ENCODE measurements at places on chromosomes 7 and 10.

DNA sequence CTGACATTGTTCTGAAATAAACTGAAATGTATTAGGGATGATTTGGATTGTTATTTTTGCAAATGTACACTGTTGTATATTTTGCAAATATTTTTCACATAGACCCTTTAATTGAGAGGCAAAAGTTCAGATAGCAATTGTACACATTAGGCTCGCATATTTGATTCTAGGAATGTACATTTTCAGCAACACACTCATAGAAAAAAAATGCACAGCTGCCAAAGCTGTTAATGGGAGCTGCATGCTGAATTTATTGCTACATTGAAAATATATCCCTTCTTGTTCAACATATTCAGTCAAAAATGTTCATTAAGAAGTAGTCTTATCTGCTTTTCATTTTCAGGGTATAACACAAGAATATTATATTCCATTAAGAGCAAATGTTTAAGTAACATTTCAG is 512.9 kb downstream of the ATRNL1 start:
- DNase-seq: no peak

GRCh38 chr10:86062647-86063145 is 303.9 kb downstream of the GRID1 start:
- DNase-seq: no peak

GRCh38 chr10:80196270-80196949 is 8.9 kb downstream of the ANXA11 start:
- DNase-seq: peak; percentile 48

DNA sequence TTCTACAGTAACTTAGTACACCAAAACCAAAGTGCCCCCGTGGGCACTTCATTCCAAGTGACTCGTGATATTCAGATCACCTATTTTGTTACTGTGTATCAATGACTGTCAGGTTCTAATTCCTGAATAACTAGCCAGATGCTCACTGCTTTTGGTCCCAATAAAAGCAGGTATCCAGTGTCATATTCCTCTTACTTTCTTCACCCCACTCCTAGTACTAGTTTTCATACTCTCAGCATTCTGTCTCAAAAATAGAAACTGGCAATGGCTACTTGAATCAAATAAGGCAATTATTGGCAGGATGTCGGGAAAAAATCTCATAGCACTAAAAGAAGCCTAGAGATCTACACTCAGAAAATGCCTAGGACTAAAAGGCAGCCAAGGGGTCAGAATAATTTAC is 84.6 kb downstream of the ZNF467 start:
- DNase-seq: no peak

- DNase-seq: no peak
These were observed 9.1 kb upstream of the PRKAR2B start for GRCh38 chr7:107035446-107035845.

DNA sequence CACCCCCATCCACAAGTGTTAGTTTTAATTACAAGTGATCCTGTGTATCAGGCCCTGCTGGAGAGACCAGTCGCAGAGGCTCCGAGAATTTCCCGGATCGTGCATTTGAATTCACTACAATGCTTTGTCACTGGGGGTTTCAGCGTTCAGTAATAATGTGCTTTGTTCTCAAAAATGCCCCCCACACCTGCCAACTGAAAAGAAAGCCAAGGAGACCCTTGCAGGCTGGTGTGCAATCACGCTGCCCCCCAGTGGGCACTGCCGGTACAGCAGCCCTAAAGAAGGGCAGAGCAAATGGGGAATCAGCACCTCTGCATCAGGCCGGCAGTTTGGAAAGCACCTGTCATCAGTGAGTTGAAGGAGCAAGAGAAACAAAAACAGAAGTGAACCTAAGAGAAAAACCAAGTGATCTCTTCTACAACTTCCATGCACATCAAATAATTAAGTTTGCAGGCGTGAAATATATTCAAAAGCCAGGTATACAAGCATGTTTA is 177.6 kb downstream of the PARD3 start:
- peak; percentile 46 for DNase-seq

DNA sequence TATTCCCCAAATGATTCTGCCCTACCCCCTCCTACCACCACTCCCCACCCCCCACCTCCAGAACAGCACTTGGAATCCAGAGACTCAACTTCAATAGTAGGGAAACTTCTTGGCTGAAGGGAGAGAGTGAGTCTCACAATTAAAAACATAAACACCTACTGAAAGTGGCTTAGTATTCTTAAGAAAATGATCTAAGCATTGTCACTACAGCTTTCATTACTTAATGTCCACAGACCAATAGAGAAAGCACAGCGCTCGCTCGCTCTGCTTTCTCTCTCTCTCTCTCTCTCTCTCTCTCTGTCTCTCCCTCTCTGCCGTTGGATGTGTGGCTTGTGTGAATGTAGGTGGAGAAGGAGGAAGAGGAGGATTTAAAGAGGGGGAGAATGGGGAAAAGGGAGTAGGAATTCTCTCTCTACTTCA is 1.5 kb upstream of the SEMA3A start:
- no peak for DNase-seq

- DNase-seq: no peak
These were observed 104.9 kb downstream of the KMT2E start for GRCh38 chr7:105118612-105119600.

DNA sequence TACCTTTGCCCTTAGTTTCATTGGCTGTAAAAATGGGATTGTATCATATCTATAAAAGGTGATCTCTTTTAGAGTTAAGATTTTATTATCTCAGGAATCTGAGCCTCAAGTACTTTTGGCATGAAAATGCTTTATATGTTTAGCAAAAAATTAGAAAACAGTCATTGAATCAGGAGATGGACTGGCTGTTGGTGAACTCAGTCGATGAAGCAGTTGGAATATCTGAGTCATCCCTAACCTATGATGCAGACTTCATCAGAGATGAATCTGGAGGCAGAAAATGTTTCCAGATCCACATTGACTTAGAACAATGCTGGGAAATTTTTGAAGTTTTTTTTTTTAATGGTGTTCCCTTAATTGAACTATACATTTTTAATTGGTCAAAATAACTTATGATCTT is 228.5 kb downstream of the SLC25A13 start:
- no peak for DNase-seq

DNA sequence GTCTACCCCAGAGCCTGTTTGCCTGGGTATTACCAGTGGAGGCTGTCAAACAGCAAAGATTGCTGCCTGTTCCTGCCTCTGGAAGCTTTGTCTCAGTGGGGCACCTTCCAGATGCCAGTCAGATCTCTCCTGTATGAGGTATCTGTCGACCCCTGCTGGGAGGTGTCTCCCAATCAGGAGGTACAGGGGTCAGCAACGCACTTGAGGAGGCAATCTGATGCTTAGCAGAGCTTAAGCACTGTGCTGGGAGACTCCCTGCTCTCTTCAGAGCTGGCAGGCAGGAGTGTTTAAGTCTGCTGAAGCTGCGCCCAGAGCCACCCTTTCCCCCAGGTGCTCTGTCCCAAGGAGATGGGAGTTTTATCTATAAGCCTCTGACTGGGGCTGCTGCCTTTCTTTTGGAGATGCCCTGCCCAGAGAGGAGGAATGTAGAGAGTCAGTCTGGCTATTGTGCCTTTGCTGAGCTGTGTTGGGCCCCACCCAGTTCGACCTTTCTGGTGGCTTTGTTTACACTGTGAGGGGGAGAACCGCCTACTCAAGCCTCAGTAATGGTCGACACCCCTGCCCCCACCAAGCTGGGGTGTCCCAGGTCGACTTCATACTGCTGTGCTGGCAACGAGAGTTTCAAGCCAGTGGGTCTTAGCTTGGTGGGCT is 62.2 kb downstream of the PPP1R9A start:
- no peak for DNase-seq

DNA sequence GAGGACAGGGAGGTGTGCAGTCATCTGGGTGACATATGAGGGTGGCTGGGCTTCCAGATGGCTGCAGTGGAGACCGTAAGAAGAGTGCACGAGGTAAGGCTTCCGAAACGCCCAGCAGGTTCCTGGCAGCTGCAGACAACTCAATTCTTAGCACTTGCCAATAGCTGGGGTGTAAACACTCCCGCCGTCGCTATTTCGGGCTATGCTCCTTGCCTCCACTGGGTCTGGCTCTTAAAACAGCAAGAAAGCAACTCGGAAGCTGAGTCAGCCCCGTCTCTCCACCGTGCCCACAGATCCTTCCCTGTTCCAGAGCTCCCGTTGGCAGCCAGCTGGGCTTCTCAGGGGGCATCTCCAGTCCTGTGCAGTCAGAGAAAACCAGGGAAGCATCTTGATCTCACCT is 6.1 kb upstream of the PDGFA start:
- no peak for DNase-seq

DNA sequence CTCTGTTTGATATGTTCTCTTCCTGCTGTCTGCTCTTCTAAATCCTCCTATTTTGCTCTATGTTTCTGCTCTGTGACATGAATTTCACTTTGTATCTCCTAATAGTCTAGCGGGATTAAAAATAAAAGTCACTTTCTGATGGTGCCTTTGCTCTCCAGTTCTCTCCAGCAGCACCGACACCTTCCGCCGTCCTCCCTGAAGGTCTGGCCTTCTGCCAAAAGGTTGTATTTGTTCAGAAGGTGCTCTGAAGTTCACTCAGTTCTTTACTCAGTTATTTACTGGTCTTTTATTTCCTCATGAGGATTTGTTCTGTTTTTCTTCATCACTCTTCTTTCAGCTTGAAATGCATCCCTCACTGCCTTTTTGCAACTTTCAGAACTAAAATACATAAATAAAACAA is 11.2 kb upstream of the EPHA1 start:
- DNase-seq: no peak

- no peak for DNase-seq
These were observed 69.5 kb downstream of the HIBADH start for GRCh38 chr7:27593226-27593625.

DNA sequence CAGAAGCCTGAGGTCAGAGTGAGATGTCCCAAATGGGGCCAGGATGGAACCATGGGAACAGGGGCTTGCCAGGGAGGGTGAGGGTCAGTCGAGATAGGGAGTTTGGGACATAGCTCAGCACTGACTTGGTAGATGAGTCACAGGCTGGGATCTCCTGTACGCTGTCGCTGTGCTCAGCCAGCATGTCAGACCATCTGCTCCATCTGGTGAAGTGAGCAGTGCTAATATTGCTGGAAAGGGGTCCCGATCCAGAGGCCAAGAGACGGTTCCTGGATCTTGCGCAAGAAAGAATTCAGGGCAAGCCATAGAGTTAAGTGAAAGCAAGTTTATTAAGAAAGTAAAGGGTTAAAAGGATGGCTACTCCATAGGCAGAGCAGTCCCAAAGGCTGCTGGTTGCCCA is 505.6 kb downstream of the GALNT17 start:
- no peak for DNase-seq

DNA sequence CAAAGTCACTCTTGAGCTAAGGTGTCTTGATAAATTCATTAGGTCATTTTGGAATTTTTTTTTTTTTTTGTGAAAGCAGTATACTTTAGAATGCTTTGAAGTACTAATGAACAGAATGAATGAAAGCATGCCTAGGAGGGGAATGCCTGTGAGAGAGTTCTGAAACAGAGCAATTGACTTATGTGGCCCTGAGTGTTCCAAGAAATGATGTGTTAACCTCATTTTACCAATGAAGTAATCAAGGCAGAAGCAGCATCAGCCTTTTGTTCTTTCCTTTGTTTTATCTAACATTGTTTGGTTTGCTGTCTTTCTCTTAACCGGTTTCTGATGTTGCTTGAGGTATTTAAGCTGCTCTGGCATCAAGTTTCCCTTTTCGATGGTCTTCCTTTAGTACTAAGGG is 154.6 kb upstream of the HGF start:
- no peak for DNase-seq

- DNase-seq: no peak
These were observed 74.6 kb downstream of the WAPL start for GRCh38 chr10:86446987-86447386.

- DNase-seq: no peak
These were observed 167.1 kb upstream of the SMIM30 start for GRCh38 chr7:113285411-113285810.

GRCh38 chr10:49395741-49396665 is at the start of gene DRGX:
Gene DRGX (minus strand): TSS chr10:49396089. CDS start chr10:49395440, 649 bp downstream.
- no peak for DNase-seq

GRCh38 chr7:155728116-155728515 is 83.7 kb downstream of the RBM33 start:
- DNase-seq: no peak

- DNase-seq: no peak
These were observed 78.3 kb upstream of the NRP1 start for GRCh38 chr10:33412653-33413361.

- DNase-seq: no peak
These were observed 125.2 kb downstream of the SLIT1 start for GRCh38 chr10:97060441-97061084.

DNA sequence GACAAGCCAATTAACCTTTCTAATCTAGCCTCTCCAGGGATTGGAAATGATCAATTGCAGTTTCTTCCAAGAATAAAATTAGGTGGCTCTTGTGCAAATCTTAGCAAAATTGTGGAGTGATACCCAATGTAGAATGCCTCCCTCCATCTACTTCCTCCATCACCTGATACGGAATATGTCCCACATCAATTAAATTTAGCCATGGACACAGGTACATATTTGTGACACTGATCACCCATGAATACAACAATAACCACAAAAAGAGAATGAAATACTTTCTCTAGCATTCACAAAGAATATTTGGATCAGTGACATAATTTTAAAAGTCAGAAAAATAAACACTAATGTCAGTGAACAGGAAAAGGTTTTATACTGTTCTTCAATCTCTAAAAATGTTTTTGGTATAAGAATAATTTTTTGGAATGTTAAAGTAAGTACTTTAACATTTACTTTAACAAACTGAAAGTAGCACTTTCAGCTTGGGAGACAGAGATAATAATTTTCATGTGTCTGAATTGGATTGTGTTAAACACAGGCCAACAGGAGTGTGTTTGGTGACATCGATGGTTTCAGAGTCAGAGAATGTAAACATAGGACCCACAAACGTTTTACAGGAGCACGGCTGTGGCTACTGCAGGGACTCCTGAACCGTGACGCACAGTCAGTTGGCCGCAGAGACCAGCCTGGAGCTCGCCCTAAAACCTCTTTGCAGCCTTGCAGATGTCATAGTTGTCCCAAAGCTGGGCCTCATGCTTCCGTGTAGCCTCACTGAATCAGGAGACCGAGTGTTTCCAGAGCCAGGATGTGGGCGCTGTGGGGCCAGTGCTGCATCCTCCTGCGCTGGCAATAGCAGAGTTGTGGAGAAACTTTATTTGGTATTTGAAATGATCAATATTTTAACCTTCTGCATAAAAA is 7.2 kb downstream of the RBM20 start:
- no peak for DNase-seq

GRCh38 chr10:80462981-80463741 is 9.1 kb downstream of the TSPAN14 start:
- no peak for DNase-seq

DNA sequence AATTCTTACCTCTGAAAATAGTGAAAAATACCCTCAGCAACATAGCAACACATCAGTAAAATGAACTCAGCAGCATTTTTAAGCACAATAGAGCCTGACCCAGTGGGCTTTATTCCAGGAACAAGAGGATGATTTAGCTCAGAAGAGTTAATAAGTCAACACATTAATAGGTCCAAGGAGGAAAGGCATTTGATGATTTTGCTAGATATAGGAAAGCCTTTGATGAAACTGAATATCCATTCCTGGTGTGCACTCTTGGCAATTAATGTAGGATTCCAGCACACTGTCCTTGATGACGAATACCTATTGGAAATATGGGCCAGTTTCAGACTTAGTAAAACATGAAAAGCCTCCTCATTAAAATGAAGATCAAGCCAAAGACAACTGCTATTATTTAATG is 42.5 kb downstream of the RASGEF1A start:
- DNase-seq: no peak

GRCh38 chr7:35263396-35263795 is 9.5 kb upstream of the TBX20 start:
- no peak for DNase-seq

- DNase-seq: no peak
These were observed 40.6 kb downstream of the CYP17A1 start for GRCh38 chr10:102796407-102797176.

- no peak for DNase-seq
These were observed 3.2 kb downstream of the VCL start for GRCh38 chr10:74000892-74001669.
